K562 (cell line): ENCODE measurements at places on chromosomes 12 and 14. TPM values are rescaled to one million over a fixed set of nuclear protein-coding genes. Genes with fewer than 3 reads are reported as not detected.

Gene ATXN7L3B
- 22.9 and 25.1 TPM in 2 replicates for polyA plus RNA-seq

Gene FAM181A
- polyA plus RNA-seq, result not detected in 2 replicates

Gene ENDOU
- not detected in 2 replicates for polyA plus RNA-seq

Gene ADGRD1
- polyA plus RNA-seq, result 2.9 and 4.6 TPM in 2 replicates

Gene RILPL1
- polyA plus RNA-seq, result 9.4 and 9.6 TPM in 2 replicates

- no peak overlapping the region for H3K27ac ChIP-seq
- no peak overlapping the region for H3K4me3 ChIP-seq
- H3K4me1 ChIP-seq, result no peaks in the 10 kb centered on the region; the same call in 1 of the 2 replicates
- no peak for DNase-seq
Observed at GRCh38 chr12:118189741-118190191, 53.8 kb downstream of the PEBP1 start.

DNA sequence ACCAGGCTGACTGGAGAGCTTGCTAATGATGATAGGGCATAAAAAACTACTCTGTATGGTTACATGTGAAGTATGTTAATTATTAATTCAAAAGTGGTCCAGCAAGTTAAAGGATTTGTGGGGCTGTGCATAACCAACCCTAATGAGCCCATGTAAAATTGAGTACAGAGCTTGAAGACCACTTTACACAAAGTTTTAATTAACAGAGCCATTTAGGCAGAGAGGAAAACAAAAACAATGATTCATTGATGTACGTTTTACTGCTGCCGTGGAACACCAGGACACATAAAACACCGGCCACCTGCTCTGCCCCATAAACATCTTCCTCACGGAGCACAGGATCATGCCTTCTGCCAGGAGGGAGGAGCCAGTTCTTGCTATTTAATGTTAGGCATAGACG is 83.5 kb downstream of the RIMBP2 start:
- no peak for DNase-seq
- H3K36me3 ChIP-seq, result no peaks in the 10 kb centered on the region
- no peaks in the 10 kb centered on the region; the same call in 1 of the 2 replicates for H3K4me1 ChIP-seq
- H3K27me3 ChIP-seq, result peaks cover 6% of the 10 kb centered on the region; the same call in 2 of the 3 replicates
- H3K27ac ChIP-seq, result no peak overlapping the region

GRCh38 chr14:72544615-72545387 is 349.1 kb downstream of the DPF3 start:
- peaks cover 13% of the 10 kb centered on the region; the same call in 1 of the 3 replicates for H3K27me3 ChIP-seq
- no peak overlapping the region for H3K27ac ChIP-seq
- H3K36me3 ChIP-seq, result no peaks in the 10 kb centered on the region
- H3K4me3 ChIP-seq, result no peak overlapping the region
- no peak for DNase-seq

DNA sequence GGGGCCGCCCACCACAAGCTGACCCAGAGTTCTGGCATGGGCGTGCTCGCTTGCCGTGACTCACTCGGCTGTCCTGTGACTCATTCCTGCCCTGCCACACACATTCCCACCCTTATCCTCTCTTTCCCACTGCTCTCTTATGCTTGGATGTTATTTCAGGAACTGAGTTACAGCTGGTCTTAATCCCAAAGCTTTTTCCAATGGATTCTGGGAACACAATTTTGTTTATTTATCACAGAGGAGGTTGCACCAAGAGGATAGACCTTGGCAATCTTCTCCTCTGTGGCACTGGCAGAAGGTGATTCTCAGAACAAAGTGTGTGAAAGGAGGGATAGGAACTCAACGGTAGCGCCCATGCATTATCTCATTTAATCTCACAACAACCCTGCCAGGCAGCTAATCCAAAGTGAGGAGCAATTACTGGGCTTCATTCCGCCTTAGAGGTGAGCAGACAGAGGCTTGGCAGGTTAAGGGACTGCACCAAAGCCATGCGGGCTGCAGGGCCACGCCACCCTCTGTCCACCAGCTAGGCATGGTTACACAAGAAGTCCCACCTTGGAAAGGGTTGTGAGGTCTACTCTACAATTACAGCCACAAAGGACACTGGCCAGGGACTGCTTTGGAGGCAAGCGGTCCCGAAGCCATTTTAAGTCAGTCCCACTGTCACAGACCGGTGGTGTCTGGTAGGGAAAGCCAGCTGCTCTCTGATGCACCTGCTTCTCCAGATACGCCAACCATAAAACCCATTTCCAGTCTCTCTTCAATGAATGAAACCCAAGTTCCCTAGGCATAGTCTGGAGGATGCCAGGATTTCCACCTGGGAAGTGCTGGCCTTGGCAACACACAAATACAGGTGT is 32.9 kb downstream of the SYNE3 start:
- H3K4me1 ChIP-seq, result no peaks in the 10 kb centered on the region; the same call in 2 of the 3 replicates
- H3K27me3 ChIP-seq, result no peaks in the 10 kb centered on the region; the same call in 2 of the 3 replicates
- no peak overlapping the region for H3K27ac ChIP-seq
- H3K4me3 ChIP-seq, result no peak overlapping the region
- H3K36me3 ChIP-seq, result no peaks in the 10 kb centered on the region
- DNase-seq, result no peak

GRCh38 chr12:33676866-33677265 is 237.2 kb upstream of the SYT10 start:
- no peak overlapping the region for H3K4me3 ChIP-seq
- DNase-seq, result no peak
- no peaks in the 10 kb centered on the region for H3K4me1 ChIP-seq
- no peaks in the 10 kb centered on the region for H3K36me3 ChIP-seq
- H3K27ac ChIP-seq, result no peak overlapping the region
